Heart left ventricle (tissue), 16 donors: ENCODE measurements at places on chromosomes 5 and 9.
A peak's percentile ranks its signal among the peaks of the same experiment; 100 is the strongest.

GRCh38 chr5:109350537-109351270 is 59.1 kb downstream of the PJA2 start:
- DNase-seq, result no peak

DNA sequence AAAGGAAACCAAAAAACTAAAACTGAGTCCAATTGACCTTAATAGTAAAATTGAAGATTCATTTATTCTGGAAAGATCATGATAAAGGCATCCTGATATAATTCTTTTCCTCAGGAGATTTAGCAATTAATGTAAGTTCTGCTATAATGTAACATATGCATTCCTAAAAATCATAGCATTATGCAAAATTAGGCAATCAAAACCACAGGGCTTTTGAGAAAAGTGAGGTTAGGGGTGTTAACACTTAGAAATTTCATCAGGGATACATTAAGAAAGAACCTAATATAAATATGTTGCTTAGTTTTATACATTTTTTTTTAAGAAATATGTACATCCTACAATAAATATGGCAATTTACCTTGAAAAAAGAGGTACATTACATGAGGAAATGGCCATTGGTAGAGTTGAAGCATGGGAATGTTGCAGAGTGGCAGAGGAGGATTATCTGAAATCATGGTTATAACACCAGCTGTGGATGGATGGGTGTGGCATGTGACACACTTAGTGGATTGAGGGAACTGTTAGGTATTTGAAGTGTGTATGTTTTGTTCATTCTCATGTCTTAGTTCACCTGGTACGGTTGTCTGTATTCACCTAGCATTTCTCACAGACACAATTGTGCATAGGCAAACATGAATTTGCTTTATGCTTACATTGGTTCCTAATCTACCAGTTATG is 51.1 kb downstream of the CCNH start:
- no peak for DNase-seq

DNA sequence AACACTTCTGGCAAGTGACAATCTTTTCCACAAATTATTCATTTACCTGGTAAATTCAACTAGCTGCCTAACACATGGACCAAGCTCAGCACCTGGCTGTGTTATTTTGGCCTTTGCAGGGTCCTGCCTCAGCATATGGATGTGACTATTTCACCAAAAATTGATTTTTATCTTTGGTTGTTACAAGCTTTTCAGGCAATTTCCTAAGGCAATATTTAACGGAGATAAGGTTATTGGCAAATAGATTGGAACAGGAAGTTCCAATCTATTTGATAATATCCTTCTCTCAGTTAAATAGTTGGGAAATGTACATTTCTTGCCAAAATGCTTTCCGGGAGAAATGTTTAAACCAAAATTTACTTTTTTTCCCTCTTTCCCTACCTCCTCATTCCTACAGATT is 415.2 kb upstream of the SMARCA2 start:
- DNase-seq, result no peak

DNA sequence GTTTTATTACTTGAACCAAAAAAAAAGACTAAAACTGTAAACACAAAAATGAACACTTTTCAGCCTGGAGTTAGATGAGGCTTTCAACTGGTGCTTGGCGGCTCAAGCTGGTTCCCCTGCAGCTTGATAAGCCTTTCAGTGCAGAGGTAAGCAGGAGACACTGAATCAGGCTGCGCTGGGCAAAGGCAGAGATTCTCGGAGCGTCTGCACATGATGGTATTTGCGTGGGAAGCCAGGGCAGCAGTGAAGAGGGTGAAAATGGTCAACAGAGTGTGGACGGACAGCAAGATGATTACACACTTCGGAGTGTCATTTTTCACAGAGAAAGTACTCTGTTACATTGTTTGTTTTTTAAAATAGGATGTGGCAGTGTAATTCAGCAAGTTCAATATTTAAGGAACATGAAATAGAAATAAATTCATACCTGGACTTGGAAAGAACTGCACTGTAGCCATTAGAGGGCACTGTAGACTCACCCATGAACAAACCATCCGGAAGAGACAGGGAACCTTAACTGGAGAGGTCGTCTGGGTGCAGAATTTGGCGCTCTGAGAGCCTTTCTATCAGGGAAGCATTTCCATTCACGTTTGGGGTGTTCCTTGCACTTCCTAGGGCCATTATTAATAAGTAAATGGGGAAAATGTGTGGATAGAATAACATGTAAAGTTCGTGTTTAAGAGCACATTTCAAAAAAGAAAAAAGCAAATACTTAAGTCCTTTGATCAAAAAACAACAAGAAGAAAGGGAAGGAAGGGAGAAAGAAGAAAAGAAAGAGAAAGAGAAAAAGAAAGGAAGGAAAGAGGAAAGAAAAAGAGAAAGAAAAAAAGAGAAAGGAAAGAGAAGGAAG is 69.8 kb downstream of the ICE1 start:
- no peak for DNase-seq

- DNase-seq, result no peak
Measured at GRCh38 chr9:126283799-126284465, 42.7 kb upstream of the MVB12B start.

DNA sequence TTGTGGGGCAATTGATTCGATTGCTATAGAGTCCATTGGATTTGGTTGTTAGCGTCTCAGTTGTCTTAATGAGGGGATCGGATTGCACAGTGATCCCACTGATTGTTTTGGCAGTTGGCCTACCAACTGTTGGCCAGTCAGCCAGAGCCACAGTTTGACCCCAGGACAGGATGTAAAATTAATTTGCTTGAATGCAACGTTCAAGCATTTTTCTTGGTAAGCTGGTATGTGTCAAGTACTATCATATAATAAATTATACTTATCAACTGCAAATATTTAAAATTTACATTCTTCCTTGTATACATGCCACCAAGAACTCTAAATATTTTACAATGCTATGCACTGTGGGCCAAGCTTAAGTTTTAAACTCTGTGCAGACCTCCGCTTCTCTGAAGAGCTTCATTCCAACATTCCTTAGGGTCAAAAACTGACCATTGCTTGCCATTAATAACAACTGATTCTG is 80.4 kb upstream of the OSMR start:
- DNase-seq, result no peak

DNA sequence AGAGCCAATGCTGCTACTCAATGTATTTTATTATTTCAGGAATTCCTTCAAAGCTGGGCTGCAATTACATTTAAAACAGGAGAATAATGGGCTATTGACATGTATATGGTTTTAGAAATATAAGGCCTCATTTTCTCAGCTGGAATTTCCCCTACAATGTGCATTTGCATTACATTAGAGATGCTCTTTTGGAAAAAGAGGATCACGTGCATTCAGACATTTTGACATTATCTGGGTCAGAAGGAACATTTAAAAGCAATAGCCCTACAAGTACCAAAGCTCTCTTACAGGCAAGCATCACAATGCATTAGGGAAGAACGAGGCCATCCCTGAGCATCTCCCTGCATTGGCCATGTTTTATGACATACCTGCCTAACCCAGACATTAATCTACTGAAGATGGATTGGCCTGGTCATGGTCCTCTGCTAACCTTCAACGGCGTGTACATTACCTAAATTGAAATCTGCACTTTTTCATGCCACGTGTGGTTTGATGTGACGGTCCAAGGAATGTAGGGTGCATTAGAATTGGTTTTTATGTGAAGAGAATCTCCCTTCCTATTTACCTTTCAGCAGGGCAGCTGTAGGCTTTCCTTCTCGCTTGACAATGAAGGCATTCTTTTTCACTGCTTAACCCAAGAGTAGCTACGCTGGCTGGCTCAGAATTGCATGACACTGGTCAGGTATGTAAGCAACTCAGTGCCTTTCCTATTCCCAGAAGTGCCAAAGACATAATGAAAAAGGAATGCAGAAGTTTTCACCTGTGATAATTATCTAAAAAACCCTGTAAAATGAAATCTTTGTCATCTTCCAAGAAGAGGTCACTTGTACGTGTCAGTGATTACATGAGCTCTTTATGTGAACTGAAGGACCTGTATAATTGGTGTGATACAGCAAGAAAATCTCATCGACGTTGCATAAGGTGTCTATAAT is 212.3 kb upstream of the MPDZ start:
- no peak for DNase-seq

GRCh38 chr5:60455589-60455988 is 244.4 kb downstream of the DEPDC1B start:
- no peak for DNase-seq

- DNase-seq, result peak; percentile 47
Measured at GRCh38 chr9:96177005-96177718, 124.8 kb downstream of the HSD17B3 start.

GRCh38 chr5:150081541-150082283 is 4.6 kb downstream of the CSF1R start:
- DNase-seq, result peak; percentile 73

GRCh38 chr5:145551714-145552113 is 283.4 kb downstream of the PRELID2 start:
- DNase-seq, result no peak

GRCh38 chr5:30804739-30805505 is 388.6 kb upstream of the CDH6 start:
- DNase-seq, result no peak
